Right forelimb (tissue), 1 donor: ENCODE measurements at places on chromosomes 7 and 10.

GRCh38 chr10:73205081-73205480, 37.2 kb downstream of the FAM149B1 start:
- no peak for DNase-seq

DNA sequence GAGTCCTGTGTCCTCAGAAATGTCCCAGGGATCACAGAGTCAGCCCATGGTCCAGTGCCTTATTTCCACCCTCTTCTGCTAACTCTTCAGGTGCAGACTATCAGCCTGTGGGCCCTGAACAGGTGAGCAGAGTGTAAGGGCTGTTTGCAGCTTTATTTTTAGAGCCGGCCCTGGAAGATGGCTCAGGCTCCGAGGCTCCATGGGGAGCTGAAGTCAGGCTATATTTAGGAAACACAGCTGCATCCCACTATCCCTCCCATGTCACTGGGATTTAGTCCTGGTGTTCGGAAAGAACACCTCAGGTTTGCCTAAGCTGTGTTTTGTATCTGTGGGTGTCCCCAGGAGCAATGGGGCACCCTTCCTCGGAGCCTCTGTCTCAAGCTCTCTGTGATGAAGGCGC, 126.9 kb downstream of the RPS24 start:
- DNase-seq: no peak

GRCh38 chr7:155531681-155532080, 14.7 kb downstream of the CNPY1 start:
- DNase-seq: no peak

- DNase-seq: no peak
Measured at GRCh38 chr7:131800008-131800407, 243.6 kb upstream of the PODXL start.

- DNase-seq: no peak
Measured at GRCh38 chr7:123712619-123713018, 36.2 kb downstream of the WASL start.

DNA sequence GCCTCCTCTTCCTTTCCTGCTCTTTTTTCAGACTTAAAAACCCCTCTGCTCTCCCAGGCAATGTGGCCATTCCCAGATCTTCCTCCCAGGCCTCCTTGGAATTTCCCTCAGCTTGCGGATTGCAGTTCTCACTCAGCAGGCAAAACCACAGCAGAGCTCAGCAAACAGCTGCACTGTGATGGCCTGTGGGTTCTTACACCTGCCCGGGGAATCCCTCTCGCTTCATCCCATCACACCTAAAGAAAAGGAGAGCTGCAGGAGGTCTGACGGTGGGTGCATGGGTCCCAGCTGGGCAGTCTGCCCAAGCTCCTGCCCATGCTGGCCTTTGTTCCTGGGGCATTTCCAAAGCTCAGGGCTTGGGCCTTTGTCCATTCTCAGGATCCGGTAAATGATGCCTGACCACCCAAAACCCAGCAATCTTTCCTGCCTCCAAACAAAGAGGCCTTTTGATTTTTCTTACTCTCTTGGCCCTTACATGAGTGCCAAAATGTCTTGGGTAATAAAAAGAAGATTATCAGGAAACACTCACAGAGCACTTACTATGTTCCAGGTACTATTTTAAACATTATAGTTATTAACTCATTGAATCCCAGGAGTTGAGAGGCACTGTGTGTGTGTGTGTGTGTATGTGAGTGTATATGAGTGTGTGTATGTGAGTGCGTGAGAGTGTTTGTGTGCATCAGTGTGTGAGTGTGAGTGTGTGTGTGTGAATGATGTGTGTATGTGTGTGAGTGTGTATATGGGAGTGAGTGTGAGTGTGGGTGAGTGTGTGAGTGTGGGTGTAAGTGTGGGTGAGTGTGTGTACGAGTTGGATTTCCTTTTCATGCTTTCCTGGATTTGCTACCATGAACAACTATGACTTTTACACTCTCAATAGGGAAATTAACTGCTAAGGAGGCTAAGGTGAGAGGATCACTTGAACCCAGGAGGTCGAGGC, 64.5 kb upstream of the PODXL start:
- no peak for DNase-seq

GRCh38 chr10:12531305-12532220, 182.2 kb downstream of the CAMK1D start:
- DNase-seq: no peak

- no peak for DNase-seq
Measured at GRCh38 chr10:61612450-61612849, 50.3 kb upstream of the CABCOCO1 start.

- DNase-seq: no peak
Measured at GRCh38 chr10:132097609-132098377, 32.0 kb downstream of the JAKMIP3 start.

- DNase-seq: no peak
Measured at GRCh38 chr7:117623606-117624005, 143.8 kb downstream of the CFTR start.
